ENCODE measurements at places on chromosomes 5 and 9. TPM values are rescaled to one million over a fixed set of nuclear protein-coding genes. Genes with fewer than 3 reads are reported as not detected.

DNA sequence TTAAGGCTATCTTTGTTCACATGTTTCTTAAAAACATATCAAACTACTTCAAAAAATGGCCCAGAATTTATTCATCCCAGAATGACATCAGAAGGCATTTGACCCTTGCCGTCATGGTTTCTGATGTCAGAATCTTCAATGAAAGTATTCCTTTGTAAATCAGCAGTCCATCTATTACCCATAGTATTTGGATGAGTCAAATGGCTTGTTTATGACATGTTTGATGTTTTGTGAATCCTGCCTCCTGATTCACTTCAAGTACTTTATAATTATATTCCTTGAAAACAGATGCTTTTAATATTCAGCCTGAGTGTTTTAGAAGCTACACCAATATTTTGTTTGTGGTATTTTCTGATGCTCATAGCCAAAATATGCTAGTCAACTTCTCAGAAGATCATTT is 200.8 kb upstream of the MEF2C start:
- no peak for ATAC-seq

DNA sequence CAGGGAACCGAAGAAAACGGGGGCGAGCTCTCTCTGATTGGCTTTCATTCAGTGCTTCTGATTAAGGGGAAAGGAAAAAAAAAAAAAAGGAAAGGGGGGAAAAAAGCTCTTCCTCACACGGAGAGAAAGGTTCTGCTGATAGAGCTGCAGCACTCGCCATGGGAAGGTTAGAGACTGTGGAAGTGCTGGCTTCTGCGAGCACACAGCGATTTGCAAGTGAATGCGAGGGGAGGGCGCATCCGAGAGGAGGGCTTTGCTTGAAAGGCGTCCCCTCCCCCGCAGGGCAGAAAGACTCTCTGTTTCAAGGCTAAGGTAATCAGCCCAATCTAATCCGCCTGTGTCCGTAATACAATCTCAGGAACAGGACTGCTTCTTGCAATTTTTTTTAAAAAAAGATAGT is at the start of gene CDH10:
CDH10 (minus strand) TSS at position 218 of the 400 bp plus-strand sequence. CDS start 51,488 bp downstream, outside the sequence.
- no peak for ATAC-seq

GRCh38 chr5:5063533-5063953 is 76.6 kb upstream of the ADAMTS16 start:
- no peak for ATAC-seq

RASGEF1C gene
- total RNA-seq, result not detected

NEURL1B gene
- 1.2 TPM for total RNA-seq
